Left colon (tissue), 2 donors: ENCODE measurements at places on chromosomes 7 and 10.

GRCh38 chr7:44150466-44150832, 9.3 kb upstream of the MYL7 start:
- no peak for DNase-seq

DNA sequence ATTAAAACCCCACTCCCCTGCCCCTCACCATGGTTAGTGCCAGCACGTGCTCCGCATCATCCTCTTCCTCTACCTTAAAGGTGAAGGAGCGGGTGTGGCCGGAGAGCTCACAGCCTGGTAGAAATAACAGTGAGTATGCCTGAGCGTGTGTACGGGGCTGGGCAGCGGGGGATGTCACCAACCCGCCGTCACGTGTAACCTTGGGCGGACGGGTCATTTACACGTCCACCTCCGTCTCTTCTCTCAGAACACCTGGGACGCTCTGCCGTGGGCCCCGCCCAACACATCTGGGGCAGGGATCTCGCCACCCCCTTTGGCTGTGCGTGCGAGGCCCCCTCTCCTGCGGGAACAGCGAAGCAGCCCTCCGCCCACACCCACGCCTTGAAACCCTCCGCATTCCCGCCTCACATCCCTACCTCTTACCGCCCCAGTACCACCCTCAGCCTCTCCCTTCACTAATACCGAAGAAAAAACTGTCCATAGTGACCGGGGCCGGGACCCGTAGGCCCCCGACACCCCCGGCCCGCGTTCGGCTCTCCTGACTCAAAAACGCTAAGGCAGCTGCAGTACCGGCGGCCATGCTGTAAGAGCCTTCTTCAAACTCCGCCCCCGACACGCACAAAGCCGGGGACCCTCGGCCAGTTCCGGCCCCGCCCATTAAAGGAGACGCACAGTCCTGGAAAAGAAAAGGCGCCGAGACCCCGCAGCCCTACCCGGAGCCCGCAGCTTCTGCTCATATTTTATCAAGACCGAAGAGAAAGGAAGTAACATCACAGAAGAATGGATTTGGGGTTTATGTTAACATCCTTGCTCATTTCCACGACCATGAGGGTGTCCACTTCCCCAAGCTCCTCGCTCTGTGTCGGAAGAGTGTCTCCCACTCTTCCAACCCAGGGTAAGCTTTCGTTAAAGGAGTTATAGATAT, at the start of gene NPM3:
TSS of gene NPM3 (minus strand) at position 636 of the 925 bp plus-strand sequence. CDS start at position 580, 56 bp downstream.
- peak; percentile 86 for DNase-seq

DNA sequence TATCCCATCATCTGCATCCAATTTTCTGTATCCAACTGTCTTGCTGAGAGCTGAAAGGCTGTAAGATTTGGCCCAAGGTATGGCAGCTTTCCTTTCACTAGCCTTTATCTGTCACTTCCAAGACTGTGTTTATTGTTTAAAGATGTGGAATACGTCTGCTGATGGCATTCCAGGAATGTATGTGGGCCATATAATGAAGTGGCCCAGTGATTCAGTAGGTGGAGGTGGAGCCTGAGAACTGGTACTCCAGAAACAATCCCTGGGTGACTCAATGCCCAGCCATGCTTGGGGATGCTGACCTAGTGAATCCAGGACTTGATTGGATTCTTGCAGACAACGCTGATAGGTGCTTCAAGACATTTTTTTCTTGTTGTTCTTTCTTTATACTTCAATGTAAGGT, 13.5 kb downstream of the NEUROD6 start:
- no peak for DNase-seq

- DNase-seq, result no peak
These were observed 502.7 kb upstream of the PODXL start for GRCh38 chr7:132059141-132059540.

- no peak for DNase-seq
These were observed 280.5 kb downstream of the POM121L12 start for GRCh38 chr7:53315981-53316380.

DNA sequence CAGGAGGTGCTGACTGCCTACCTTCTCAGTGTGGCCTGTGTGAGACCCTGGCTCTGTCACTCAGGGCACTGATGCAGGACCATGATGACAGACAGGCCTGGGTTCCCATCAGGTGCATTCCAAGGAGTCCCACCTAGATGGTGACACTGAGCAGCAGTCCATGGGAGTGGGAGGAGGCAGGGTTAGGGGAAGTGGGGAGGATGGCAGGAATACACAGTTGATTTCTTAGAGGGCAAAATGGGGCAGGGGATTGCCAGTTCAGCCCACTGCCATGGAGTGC, 155.0 kb downstream of the SH3PXD2A start:
- no peak for DNase-seq

GRCh38 chr10:122298598-122299301, 27.7 kb downstream of the BTBD16 start:
- DNase-seq, result peak; percentile 48

- DNase-seq, result no peak
These were observed 153.0 kb downstream of the DIP2C start for GRCh38 chr10:536371-536925.

DNA sequence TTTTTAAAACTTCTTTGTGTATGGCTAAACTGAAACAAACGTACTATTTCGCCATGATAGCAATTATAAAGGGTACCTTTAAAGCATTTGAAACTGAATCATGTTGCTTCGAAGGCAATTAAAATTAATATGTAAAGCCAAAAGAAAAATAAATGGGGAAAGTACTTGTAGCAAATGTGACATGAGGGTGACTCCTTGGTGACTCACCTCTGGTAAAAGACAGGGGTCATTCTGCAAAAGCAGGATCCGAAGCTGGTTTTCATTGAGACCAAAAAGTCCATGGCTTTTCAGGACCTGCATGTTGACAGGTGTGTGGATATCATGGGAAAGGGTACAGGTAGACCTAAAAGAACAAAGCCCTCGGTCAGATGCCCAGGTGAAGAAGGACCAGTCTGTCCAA, 1.5 kb downstream of the ZC3HAV1L start:
- no peak for DNase-seq

DNA sequence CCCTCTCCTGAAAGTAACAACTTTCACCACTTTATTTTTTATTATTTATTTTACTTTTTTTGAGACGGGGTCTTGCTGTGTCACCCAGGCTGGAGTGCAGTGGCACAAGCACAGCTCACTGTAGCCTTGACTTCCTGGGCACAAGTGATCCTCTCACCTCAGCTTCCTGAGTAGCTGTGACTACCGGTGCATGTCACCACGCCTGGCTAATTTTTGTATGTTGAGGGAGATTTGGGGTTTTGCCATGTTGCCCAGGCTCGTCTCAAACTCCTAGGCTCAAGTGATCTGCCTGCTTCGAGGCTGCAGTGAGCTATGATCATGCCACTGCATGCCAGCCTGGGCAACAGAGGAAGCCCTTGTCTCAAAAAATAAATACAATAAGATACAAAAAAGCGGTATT, 14.9 kb upstream of the SLIT1 start:
- DNase-seq, result no peak

DNA sequence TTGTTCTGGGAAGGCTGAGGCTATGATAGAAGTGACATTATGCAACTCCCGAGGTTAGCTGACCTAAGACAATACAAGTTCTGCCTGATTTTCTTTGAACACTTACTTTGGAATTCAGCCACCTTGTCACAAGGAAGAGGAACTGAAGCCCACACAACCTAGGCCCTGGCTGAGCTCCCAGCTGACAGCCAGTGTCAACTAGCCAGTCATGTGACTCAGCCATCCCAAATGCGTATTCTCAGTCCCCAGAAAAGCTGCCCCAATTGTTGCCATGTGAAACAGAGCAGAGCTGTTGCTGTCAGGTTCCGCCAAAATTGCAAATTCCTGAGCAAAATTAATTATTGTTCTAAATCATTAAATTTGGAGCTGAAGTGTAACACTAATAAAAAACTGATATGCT, 1010.0 kb downstream of the XPNPEP1 start:
- DNase-seq, result no peak

DNA sequence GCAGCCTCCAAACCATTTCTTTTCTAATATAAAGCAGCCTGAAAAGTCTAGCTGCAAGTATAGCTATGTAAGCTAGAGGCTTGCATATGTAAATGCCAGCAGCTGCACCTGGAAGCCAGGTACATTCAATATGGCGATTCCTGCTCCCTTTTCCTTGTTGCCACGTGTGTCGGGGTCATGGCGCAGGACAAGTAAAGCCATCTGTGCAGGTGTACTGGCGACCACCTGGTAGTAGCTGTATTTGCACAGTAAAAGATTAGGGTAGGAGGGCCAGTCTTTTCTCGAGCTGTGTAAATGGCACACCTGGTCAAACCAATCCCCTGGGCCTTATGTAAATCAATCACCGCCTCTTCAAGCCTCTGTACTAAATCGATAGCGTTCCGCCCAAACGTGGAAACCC, 484.5 kb downstream of the MAGI2 start:
- DNase-seq, result no peak

GRCh38 chr7:44853391-44853790, 5.5 kb upstream of the H2AZ2 start:
- DNase-seq, result no peak

DNA sequence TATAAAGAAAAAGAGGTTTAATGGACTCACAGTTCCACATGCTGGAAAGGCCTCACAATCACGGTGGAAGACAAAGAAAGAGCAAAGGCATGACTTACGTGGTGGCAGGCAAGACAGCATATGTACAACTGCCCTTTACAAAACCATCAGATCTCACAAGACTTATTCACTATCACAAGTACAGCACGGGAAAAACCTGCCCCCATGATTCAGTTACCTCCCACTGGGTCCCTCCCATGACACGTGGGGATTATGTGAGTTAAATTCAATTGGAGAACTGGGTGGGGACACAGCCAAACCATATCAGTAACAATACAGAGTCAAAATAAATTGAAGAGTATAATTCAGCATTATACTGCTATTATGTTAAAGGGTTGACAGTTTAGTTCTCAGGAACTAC, 37.8 kb downstream of the RNLS start:
- no peak for DNase-seq

DNA sequence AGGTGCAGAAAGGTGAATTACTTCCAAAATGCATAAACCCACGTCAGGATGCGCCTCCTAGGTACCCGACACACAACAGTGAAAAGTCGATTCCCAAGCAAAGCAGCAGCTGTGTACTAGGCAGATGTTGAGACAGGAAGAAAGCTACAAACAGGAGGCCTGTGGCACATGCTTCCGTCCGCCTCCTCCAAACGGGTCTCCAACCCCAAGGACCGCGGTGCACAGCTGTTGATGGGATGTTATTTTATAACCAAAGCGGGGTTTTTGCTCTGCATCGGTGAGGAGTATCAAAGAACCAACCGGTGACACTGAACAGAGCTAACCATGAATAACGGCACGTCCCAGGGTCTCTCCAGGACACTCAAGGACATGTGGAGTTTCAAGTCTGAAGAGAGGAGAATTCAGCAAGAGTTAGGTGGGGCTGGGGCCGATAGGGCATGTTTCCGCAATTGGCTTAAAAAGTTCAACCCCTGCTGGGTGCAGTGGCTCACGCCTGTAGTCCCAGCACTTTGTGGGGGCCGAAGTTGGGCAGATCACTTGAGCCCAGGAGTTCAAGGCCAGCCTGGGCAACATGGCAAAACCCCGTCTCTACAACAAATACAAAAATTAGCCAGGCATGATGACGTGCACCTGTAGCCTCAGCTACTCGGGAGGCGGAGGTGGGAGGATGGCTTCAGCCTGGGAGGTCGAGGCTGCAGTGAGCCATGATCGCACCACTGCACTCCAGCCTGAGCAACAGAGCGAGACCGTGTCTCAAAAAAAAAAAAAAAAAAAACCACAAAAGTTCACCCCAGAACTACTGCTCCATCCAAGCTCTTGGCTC, 108.0 kb downstream of the SMURF1 start:
- no peak for DNase-seq

DNA sequence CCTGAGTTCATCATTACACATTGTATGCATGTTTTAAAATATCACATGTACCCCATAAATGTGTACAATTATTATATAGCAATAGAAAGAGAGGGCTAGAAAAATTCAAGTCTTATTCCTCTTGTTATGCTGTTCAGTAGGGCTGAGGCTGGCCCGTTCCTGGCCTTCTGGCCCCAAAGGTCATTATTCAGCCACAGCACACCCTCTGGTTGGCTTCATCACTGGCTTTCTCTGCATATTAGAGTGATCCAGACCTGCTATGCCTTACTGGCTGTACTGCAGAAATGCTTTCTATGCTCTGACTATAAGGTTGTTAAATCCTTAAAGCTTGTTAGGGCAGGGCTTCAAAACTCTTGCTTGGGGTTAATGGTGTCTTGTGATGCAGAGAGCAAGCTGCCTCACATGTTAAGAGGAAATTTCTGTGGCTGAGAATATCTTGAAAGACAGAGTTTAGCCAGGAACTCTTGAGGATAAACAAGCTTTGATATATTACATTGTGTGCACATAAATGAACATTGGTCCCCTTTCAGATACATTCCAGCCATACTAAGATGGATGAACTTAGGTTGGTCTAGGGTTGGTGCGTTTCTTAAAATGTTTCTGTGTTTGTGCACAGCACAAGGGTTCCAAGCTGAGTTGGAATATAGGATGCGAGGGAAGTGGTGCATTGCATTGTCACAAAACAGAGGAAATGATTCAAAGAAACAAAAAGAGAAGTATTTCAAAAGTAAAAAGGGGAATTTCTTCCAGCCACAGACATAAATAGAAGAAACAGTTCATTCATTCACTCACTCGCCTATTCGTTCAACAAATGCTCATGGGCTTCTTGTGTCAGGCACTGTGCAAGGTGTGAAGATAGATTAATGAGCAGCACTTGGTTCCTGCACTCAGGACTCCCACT, 61.6 kb upstream of the WDR11 start:
- no peak for DNase-seq

- DNase-seq, result peak; percentile 23
These were observed 15.9 kb downstream of the CAMK2B start for GRCh38 chr7:44309271-44310091.

GRCh38 chr7:134365341-134366054, 48.8 kb upstream of the SLC35B4 start:
- DNase-seq, result no peak

DNA sequence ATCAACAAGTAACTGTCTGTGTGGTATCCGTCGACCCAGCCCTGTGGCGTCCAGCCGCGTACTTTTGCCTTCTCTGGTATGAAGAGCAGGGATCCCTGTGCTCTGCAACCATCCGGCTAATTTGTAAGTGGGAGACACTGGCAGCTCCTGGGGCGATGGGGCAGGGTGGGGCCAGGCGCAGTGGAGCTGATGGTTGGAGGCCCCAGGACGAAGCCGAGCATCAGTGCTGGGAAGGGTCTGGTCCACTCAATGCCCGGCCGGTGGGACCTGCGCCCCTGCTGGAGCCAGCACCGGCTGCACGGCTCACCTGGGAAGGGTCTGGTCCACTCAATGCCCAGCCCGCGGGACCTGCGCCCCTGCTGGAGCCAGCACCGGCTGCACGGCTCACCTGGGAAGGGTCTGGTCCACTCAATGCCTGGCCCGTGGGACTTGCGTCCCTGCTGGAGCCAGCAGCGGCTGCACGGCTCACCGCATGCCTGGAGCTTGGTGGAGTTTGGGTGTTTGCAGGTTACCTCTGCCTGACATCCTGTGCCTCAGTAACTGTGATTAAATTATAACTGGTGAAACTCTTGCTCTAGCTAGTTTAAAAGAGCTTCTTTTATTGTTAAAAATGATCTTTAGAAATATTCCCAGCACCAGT, 96.1 kb downstream of the NKX6-2 start:
- DNase-seq, result no peak

DNA sequence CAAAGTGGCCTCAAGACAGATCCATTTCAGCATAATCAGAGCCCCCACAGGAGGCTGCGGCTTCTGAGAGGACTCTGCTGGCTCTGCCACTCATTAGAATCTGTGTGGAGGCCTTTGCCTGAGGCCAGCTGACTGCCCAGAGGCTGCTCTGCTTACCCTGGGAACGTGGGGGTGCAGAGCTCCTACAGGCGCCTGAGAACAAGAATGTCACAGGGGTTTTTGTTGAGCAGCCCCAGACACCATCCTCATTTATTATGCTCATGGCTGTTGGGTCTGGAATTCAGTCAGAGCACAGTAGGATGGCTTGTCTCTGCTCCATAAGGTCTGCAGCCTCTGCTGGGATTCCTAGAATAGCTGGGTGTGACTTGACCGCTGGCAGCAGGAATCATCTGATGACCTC, 101.8 kb upstream of the GDF10 start:
- DNase-seq, result no peak
